ENCODE measurements at places on chromosomes 1 and 21.

GRCh38 chr1:176199707-176200106 is 7.4 kb downstream of the COP1 start:
- DNase-seq, result no peak

GRCh38 chr21:28126521-28127174 is 866.0 kb downstream of the LTN1 start:
- no peak for DNase-seq

DNA sequence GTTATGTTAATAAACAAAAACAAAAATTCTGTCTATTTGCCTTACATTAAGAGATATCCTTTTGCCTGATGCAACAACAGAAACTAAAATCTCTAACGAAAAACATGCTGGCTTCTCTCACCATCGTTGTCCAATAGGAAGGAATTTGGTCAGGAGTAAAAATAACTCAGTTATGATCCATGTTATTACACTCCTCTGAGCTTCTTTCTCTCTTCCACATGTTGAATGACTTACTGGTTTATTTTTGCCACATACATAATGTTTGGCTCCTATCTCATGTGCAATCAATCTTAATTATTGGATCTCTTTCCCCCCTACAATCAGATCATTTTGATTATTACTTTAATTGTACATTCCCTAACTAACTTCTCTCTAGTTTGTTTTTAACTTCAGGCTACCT is 688.4 kb downstream of the USP25 start:
- no peak for DNase-seq

GRCh38 chr1:212791261-212791675 is 309 bp downstream of the NSL1 start:
- DNase-seq, result no peak

- DNase-seq, result no peak
Measured at GRCh38 chr1:9659328-9659727, 7.8 kb downstream of the PIK3CD start.

DNA sequence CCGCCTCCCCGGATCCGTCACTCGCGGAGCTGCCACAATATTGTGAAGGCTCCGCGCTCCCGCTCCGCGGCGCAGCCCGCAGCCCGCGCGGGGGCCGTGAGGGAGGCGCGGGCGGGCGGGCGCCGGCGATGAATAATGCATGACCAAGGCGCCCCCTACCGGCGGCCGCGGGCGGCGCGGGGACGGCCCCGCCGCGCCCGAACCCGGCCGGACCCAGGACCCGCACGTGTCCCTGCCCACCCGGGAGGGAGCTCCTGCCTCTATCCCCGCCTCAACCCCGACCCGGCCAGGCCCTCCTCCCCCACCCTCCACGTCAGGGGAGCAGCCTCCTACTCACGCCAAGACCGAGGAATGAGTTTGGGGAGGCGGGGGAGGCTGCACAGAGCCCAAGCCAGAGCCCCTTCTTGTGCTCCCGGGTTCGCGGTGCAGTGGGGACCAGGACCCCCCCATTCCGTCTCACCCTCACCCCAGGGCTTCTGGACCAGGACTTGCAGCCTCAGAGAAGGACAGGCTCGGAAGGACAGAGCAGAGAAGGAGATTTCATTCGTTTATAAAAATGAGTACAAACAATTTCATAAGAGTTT is 70.8 kb upstream of the CASZ1 start:
- peak; percentile 42 for DNase-seq

DNA sequence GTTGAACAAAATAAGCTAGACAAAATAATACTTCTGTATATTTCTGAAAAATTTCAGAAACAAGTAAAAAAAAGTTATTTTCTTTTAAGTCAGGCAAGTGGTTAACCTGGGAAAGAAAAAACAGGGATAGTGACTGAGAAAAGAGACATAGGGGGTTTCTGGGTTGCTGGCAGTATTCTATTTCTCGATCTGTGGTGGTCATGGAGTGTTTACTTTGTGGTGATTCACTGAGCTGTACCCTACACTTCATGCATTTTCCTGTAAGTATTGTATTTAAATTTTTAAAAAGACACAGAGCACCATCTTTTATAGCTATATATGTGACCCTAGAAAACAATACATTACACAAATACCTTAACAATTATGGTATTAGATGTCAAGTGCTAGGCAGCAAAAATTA is 58.2 kb downstream of the ZNF644 start:
- DNase-seq, result no peak

DNA sequence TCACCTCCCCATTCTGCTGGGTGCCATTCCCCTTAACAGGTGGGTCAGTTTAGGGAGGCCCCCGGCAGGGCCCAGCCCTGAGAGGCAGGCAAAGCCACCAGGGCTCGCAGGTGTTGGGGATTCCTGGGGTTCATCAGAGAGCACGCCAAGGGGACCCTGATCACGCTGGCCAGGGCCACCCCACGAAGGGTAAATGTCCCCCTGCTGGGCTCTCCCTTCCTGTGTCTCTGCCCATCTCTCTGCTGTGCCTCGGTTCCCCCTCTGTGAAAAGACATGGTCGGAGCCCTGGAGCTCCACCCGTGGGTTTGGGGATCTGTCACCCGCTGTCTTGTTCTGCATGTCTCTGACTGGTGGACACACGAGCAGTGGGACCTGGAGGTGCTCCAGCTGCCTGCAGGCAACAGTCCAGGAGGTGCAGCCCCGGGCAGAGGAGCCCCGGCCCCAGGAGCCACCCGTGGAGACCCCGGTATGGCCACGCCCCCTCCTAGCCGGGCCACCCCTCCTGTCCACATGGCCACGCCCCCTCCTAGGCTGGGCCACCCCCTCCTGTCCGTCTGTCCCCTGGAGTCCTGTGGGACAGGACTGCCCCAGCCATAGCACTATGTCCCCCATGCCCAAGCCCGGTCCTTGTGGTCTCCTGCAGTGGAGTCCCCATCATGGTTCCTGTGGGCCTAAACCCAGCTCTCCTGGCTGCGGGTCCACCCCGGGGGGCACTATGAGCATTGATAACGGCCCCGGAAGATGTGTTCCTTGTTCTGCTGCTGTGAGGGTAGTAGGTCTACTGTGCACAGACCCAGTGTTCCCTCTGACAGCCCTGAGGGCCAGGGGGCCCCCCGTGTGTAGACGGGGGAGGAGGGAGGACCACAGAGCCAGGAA is 6.5 kb downstream of the AIRE start:
- no peak for DNase-seq

DNA sequence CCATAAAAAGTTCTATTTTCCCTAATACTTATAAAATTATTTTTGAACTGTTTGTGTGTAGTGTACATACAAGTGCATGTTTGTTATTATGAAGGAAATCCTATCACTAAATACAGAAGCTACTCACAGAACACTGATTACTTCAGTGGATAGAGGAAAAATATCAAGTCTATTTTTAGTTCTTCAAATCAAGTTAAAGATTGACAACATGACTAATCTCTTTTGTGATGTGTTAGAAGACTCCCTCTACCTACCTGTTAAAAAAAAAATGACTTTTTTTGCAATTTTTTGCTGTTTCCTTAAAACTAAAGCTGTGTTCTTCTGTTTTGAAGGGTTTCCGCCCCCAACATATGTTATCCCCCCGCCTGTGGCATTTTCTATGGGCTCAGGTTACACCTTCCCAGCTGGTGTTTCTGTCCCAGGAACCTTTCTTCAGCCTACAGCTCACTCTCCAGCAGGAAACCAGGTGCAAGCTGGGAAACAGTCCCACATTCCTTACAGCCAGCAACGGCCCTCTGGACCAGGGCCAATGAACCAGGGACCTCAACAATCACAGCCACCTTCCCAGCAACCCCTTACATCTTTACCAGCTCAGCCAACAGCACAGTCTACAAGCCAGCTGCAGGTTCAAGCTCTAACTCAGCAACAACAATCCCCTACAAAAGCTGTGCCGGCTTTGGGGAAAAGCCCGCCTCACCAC is 45.5 kb downstream of the NCF2 start:
- no peak for DNase-seq

DNA sequence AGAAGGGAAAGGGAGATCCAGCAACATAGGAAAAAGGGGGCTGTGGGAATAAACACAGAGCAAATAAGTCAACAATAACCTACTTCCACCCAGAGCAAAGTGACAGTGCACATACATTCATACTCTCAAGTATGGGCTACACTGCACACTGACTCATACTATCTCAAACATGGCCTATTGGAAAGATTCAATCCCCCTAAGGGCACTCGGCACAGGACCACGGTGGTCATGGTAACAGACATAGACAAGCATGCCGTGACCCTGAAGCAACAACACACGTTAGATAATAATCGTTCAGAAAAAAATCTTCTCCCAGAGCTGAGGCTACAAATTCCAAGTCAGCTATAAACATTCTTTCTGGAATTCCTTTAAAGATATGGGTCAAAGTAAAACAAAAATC is 16.8 kb upstream of the JAK1 start:
- no peak for DNase-seq

- DNase-seq, result no peak
Measured at GRCh38 chr1:235105051-235106043, 23.3 kb downstream of the TOMM20 start.

DNA sequence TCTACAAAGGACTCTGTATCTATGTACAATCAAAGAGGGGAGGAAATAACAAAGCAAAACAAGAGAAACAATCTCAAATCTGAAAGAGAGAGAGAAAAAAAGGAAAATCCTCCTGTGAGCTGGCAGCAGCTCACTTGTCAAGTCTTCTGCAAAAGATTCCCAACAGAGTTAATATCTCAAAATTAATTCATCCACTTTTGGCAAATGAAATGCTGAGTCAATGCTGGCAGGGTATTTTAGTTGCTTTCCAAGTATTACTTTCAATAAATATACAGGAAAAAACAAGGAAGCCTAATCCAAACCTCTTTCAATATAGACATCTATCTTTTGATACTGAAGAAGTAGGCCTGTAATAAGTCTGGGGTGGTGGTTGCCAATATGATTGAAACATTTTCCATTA is 613.9 kb upstream of the NEGR1 start:
- no peak for DNase-seq

DNA sequence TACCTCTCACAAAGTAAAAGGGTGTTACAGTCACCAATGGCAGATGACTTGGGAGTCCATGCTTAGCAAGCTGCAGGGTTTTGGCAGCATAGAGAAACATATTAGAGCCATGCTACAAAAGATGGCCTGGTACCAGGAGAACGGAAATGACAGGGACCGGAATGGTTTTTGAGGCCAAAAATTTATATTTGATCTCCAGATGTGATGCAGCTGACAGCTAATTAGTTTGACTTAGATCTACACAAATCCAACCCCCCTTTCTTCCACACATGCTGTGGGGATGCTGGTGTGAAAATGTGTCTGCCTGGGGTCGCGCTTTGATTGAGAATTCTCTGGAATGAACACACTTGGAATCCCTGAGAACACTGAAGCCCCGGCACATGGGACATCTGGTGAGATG is 26.5 kb downstream of the SYF2 start:
- DNase-seq, result no peak

GRCh38 chr1:153795330-153795837 is 20.2 kb downstream of the SLC27A3 start:
- DNase-seq, result no peak

- no peak for DNase-seq
Measured at GRCh38 chr1:178901482-178902125, 30.7 kb upstream of the ANGPTL1 start.

DNA sequence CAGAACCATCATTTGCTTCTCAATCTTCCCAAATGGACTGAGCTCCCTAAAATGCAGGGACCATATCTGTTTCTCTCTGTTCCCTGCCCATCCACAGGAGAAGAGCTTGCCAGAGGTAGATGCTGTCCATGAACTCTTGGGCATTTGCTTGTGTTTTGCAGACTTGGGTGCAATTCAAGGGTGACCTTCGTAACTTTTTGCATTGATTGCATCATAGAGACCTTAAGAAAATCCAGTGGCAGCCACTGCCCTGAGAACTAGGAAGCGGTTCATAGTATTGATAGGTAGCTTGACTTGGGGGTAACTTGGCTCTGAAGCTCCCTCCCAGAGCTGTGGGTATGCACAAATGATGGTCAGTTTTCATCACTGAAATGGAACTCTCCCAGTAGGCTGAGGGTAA is 34.3 kb upstream of the EDEM3 start:
- no peak for DNase-seq

DNA sequence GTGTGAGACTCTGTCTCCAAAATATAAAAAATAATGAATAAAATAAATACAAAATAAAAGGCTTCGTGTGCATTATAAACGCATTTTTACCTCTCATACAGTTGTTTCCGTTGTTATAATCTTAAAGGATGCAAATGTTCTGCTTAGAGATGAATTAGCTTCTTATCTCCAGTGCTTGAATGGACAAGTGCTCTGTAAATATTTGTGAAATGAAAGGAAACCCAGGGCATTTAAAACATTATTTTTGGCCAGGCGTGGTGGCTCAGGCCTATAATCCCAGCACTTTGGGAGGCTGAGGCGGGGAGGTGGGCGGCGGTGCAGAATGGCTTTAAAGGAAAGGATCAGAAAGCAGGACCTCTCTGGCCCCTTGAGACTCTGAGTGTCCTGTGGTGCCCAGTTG is 94.5 kb downstream of the HUNK start:
- no peak for DNase-seq

GRCh38 chr21:18931237-18931636 is 527.7 kb upstream of the TMPRSS15 start:
- DNase-seq, result no peak

GRCh38 chr1:60679524-60680375 is 402.6 kb upstream of the NFIA start:
- no peak for DNase-seq

DNA sequence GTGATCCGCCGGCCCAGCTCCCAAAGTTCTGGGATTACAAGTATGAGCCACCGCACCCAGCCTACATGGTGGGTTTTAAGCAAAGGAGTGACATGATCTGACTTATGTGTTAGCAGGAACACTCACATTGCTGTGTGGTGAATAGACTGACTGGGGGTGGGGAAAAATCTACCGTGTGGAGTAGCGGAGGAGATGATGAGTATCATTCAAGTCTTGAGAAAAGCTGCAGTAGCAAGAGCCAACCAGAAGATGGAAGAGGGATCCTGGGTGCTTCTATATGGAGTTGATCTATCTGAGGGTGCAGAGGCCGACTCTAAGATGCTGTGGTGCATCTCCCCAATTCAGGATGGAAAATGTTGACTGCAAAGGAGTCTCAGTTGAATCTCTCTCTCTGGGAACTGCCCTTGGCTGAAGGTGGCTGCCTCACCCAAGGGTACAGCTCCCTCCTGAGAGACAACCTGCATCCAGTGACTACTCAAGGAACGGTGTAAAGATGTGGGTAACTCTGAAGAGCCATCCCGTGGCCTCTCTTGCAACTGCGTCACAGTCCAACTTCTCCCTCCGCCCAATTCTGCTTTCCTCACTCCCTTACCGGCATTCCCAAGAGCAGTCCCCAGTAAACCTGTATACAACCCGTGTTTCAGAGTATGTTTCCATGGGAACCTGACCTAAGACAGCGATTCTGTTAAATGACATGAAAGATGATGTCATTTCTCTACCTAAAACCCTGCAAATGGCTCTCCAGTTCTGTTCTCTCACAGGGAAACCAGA is 7.4 kb upstream of the B3GALNT2 start:
- DNase-seq, result no peak

- no peak for DNase-seq
Measured at GRCh38 chr1:98949166-98949565, 55.5 kb downstream of the PLPPR5 start.
